IPS DF 6.9 (cell line): ENCODE measurements at places on chromosomes 2 and 18.

DNA sequence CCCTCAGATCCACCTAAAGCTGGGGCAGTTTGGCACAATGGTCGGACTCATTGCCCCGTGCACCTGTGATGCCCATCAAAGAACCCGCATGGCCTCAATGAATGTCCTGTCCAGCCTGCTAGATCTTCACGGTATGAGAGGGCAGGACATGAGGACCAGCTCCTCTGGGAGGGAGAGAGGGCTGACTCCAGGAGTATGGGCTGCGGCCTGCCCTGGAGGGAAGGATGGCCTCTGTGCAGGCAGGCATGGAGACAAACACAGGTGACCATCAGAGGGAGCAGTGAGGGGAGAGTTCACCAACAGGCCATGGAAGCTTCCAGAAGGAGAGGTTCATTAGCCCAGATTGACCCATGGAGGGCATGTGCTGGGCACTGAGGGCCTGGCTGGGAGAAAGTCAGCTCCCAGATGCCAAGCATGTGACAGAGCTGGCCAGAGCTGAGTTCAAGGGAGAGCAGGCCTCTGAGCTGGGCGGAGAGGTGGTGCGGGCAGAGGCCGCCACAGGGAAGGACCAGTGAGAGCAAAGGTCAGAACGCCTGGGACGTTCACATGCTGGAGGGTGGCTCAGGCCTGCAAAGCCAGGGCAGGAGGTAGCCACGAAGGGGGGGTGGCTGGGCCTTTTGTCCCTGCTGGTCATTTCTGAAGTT lies 36.2 kb downstream of the HJURP start:
- DNase-seq = no peak

GRCh38 chr2:150133623-150134022 lies 353.8 kb downstream of the RND3 start:
- DNase-seq = no peak

DNA sequence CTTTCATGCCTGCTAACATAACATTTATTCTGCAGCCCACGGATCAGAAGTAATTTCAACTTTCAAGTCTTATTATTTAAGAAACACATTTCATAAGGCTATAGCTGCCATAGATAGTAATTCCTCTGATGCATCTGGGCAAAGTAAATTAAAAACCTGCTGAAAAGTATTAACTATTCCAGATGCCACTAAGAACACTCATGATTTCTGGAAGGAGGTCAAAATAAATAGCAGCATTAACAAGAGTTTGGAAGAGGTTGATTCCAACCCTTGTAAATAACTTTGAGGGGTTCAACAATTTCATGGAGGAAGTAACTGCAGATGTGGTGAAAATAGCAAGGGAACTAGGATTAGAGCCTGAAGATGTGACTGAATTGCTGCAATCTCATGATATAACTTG lies 77.6 kb downstream of the CCDC148 start:
- DNase-seq = no peak

DNA sequence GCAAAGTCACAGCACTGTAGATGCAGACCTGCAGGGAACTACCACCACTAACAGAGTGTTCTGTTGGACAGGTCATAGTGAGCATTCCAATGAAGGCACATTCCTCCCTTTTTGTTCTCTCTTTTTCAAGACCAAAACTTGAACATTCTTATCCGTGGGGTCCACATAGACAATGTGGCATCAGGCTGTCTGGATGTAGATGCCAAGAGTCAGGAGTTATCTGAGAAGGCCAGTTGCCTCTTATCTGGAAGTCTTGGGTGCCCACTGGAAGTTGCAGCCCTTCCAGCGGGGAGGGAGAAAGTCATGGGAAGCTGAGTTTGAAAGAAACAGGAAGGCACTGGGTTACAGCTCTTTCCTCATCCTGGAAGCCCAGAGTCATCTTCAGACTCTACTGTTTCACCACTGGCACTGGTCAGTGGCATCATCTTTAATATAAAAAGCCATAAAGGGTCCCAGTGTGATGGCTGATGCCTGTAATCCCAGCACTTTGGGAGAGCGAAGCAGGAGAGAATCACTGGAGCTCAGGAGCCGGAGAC lies 61.4 kb downstream of the FAM161A start:
- no peak for DNase-seq

- no peak for DNase-seq
Measured at GRCh38 chr2:4765787-4766530, 926.2 kb upstream of the SOX11 start.

DNA sequence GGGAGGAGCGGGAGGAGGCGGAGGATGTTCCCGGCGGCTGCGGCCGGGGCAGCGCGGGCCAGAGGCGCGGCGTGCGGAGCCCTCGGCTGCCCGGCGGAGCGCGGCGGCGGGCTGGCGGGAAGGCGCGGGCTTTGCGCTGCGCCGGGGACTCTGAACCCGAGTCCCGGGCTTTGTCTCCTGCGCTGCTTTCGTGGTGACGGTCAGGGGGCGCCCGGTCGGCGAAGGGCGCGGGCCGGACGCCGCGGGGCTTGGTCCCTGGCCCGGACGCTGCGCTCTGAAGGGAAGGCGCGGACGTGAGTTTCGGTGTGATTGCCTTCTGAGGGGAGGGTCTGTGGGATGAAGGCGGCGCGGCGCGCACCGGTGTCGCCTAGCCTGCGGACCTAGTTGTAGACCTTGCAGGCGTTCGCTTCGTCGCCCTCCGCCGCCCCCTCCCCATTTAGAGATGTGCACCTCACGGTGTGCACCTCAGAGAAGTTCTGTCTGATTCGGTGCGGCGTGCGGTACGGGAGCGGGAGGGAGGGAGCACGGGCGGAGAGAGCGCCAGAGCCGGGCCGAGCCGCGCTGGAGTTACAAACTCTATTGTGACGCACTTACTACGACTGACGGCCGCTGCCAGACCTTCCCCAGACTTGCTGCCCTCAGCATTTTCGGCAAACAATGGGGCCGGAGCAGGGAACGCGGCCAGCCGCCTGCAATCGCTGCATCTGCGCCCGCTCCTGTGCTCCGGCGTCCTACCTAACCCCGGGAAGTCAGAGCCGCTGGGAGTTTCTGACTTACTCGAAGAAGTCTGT lies 2.1 kb downstream of the BCL2L11 start:
- no peak for DNase-seq

- DNase-seq = no peak
Measured at GRCh38 chr18:3323900-3324299, 62.0 kb downstream of the MYL12B start.

GRCh38 chr18:46502444-46502843 lies 154.6 kb downstream of the LOXHD1 start:
- no peak for DNase-seq

GRCh38 chr2:39671604-39672003 lies 5.9 kb downstream of the TMEM178A start:
- DNase-seq = no peak

- DNase-seq = no peak
Measured at GRCh38 chr18:68406761-68407160, 308.1 kb downstream of the TMX3 start.

DNA sequence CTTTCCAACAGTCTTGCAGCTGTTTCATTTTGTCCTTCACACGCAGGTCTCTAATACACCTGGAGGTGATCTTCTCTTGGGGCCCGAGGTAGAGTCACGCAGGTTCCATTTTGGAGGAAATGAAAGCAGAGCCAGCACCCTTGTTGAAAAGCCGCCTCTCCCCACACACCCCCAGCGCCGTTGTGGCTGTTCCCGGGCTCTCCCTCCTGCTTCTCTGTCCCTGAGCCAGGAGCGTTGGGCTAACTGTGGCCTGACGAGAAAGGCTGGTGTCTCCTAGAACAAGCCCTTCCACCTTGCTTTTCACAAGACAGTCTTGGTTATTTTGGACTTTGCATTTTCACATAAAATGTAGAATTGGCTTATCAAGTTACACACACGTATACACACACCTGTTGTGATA lies 16.3 kb downstream of the SNED1 start:
- no peak for DNase-seq

DNA sequence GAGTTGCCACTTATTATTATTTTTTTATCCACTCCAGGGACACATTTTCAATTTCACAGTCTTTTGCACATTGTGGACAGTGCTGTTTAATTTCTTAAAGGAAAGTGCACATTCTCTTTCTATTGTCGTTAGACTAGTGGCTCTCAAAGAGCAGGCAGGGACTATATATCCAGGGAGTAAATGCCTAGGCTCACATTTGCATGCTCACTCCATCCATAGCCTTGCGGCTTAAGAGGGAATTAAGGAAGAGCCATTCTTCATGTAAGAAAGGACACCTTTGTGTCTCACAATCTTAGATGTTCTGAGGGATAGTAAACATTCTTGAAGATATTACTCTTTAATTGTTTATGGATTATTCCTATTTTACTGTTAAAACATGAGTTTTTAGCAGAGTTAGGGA lies 70.8 kb downstream of the FIGN start:
- DNase-seq = no peak

DNA sequence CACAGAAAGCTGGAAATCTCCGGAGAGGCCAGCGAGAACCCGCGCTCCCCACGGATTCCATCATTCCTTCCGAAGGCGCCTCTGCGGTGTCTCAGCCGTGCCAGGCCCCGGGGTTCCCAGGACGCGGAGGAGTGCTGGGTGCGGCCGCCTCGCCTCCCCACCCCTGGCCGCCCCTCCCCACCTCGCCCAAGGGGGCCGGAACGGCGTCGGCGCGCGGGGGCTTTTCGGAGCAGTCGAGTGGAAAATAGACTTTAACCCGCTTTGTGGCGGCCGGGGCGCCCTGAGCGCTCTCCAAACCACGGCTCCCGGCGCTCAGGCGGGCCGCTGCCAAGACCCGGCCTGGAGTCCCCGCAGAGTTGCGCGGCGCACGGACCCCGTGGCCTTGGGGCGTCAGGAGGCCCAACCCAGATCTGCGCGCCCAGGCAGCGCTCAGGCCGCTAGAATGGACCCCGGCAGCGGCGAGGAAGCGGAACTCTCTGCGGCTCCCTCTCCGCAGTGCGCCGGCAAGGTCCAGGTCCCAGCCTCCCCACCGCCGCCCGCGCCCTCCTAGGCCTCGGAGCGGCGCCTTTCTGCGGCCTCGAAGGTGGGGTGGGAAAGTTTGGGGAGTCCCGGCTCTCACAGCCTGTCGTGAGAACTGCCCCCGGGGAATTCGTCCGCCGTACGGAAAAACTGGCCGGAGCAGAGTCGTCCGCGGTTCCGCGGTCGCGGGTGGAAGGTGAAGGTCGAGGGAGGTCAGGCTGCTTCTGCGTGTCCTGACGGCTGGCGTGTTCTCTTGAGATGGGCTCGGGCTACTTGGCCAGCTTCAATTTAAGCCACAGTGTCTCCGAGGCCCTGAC lies 1.2 kb upstream of the EMX1 start:
- DNase-seq = no peak

DNA sequence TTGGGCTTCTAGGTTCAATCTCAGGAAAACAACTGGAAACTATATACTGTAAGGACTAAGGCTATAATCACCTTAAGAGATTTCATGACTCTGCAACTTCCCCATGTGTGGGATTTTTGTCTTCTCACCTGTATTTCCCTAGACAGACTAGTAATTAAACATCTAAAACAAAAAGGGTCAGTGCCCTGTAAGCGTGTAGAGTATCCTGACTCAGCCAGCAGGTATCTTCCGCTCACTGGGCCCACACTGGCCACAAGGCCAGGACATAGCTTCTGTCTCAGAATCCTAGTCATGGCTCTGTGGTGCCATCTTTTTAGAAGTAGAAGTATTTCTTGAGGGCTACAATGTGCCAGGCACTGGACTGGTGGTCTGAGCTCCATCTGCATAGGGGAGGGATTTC lies 28.8 kb upstream of the KCMF1 start:
- DNase-seq = no peak

DNA sequence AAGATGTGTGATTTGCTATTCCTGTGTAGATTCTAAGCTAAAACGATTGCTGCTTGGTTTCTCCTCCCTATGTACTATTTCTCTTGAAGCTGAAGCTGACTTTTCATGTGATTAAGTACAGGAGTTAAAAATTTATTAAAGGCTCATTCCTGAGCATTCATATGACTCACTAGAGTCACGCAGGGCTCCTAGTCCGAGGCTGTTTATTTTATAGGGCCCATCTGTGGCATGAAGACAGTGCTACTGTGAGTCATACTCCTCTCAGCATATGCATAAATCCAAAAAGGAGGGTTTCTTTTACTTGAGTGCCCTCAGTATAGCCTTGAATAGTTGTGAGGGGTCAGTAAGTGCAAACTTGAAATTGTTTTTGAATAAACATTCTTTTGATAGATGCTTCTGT lies 378.8 kb downstream of the PTPRM start:
- DNase-seq = no peak

DNA sequence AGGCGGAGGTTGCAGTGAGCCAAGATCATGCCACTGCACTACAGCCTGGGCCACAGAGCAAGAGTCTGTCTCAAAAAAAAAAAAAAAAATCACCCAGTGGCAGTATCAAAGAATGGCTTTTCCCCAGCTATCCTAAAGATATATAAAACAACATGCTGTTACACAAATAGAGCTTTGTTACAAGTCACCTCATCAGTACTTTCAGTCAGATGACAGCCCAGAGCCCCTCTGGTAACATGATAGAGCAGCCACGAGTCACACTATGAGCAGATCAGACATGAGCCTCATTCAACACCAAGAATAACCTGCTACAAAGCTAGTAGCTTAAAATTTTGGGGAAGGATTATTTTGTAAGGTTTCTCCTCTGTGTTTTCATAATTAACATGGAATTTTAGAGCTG lies 25.2 kb downstream of the PDE11A start:
- no peak for DNase-seq

- no peak for DNase-seq
Measured at GRCh38 chr2:146259816-146260215, 1585.0 kb upstream of the ACVR2A start.
